ENCODE measurements at places on chromosomes 7 and 10.

DNA sequence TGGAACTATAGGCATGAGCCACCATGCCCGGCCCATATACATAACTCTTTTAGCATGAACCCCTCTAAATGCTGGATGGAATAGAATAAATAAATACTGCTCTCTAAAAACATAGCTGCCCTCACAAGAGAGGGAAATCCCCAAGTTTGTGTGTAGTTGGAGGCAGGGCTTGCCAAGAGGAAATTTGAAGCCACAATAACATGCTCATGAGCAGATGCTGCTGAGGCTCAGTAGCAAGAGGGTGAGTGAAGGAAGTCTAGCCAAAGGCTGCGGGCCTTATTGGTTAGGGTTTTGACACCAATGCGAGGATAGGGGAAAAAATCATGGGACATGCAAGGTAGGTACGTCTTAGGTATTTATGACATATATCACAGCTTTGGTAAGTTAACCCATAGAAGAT lies 17.3 kb downstream of the TPK1 start:
- no peak for DNase-seq

DNA sequence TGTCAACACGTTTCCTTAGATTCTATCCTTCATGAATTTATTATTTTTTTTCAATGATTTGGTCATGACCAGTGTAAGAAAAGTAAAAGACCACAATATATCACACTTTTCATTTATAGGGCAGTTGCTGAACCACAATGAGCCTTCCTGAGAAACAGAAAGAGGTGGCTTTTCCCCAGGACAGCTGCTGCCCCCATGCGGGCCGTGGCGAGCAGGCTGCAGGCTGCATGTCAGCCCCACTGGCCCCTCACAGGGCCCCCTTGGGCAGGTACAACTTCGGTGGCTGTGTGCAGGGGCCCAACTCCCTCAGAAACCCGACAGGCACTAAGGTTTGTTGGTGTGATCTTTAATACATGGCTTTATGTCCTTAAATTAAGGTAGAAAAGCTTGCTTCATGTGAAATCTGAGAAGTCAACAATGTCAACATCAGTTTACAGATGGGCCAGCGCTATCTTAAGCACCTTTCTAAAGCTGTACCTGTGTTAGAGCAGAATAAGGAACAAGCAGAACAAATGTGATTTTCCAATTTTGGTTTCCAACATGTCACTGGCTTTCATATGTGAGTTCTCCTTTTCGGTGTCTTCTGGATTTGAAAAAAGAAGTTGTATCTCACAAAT lies 10.6 kb downstream of the BEND7 start:
- DNase-seq: no peak

GRCh38 chr10:111030042-111030750 lies 46.6 kb upstream of the ADRA2A start:
- no peak for DNase-seq

DNA sequence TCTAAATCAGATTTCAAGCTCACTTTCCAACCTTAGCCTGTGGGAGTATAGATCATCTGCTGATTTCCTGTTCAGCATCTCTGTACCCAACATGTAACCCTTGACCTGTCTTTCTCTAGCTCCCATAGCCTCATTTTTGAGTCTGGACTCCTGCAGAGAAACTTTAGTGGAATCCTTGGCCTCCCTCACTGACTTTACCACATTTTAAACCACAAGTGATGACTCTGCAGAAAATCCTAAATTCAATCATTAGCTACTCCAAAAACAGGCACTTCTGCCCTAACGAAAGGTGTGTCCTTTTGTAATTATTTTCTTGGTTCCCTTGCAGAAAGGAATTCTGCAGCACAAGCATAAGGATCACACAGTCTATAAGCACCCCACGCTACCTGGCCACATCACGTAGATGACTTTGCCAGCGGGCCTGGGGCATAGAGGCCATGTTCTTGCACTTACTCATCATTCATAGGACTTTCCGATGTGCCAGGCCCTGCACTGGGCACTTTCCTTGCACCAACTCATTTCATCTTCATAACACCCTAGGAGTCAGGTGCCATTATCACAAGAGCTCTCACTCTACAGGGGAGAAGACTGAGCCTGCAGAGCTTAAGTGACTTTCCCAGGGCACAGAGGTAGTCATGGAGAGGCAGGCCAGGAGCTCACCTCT lies 57.2 kb upstream of the OPALIN start:
- DNase-seq: no peak

GRCh38 chr7:6435486-6436384 lies 12.0 kb downstream of the DAGLB start:
- no peak for DNase-seq

Measured in NCI-H187 treated with DMSO at 0.1 percent for 48 hours (cell line).